GM12892 (cell line): ENCODE measurements at places on chromosomes 3 and 15.

DNA sequence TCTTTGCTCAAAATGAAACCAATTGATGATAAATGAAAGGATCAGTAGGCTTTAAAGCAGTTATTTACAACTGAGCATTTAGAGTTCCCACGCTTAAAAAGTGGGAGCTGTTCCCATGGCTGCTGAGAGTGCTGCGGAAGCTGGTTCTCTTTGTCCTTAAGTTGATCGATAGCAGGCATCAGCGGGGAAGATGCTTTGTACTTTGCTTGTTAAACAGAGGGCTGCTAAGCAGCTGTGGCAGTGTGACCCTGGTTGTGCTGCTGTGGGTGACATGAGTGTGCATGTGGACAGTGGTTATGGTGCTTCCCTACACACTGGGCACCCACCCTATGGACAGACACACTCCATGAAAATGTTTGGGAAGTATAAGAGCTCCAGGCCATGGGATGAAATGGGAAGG is 96.3 kb downstream of the PTPRG start:
- DNase-seq: no peak

DNA sequence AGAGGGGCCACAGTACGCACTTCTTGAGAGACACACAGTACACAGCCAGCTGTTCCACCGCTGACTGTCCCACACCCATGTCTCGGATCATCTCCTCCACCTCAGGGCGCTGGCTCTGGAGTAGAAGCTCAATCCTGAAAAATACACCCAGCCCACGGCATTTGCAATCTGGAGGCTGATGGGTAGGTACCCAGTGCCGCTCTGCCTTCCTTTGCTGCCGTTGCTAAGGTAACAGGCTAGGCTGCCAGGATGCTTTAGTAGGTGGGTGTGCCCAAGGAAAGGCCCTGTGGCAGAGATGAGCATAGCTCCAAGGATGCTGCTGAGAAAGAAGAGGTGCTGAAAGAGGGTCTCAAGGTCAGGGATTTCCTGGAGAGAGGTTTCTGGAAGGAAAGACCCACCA is 14.6 kb downstream of the TRAIP start:
- no peak for DNase-seq

DNA sequence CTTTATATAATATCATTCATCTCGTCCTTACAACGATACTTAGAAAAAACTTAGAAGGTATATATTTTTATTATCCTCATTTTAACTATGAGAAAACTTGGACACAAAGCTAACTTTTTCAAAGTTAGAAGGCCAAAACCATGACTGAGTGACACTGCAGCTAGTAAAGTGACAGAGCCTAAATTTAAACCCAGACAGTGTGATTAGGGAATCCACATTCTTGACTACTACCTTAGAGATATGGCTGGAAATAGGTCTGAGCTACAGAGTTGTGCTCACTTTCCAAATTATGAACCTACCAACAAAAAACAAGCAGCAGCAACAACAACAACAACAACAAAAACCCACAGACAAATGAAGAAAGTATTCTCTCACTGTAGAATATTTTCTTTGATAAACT is 236.2 kb downstream of the SCAPER start:
- DNase-seq: no peak

DNA sequence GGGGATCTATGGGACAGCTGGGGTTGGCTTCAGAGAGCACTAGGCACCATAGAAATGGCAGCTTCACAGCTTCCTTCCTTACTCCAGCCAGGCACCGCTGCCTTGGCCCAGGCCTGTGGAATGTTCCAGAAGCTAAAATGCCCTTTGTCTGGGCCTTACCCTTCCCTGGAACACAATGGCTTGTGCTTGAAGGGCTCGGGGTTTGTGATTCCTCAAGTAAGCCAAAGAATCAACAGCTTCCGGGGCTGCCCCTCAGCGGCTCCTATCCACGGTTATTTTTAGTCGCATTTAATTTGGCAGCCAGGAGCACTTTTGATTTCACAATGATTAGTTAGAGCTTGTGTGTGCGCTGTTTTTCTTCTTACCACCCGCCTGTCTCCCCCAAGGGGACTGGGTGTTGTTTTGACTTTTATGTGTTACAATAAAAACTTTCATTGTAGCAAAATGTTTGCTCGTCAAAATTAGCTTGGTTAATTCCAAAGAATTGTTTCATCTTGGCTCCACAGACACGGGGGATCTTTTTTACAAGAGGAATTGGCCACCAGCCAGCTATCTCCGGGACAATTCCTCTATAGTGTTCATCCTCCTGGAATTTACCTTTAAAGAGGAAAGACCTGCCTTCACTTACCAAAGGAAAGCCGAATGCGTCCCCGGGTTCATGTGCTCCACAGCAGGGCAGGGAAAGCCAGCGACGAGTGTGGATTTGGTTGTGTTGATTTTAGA is 73.8 kb downstream of the TLE3 start:
- no peak for DNase-seq

- DNase-seq: no peak
Measured at GRCh38 chr3:104154896-104155295, 1211.8 kb upstream of the ALCAM start.

GRCh38 chr3:4978966-4979427 is 240 bp upstream of the BHLHE40 start:
- DNase-seq: peak; percentile 74

- no peak for DNase-seq
Measured at GRCh38 chr3:122942239-122942638, 85.3 kb downstream of the SEMA5B start.

GRCh38 chr15:65796610-65797078 is 4.6 kb upstream of the DENND4A start:
- DNase-seq: no peak

- DNase-seq: no peak
Measured at GRCh38 chr3:16304061-16305010, 39.3 kb downstream of the OXNAD1 start.

DNA sequence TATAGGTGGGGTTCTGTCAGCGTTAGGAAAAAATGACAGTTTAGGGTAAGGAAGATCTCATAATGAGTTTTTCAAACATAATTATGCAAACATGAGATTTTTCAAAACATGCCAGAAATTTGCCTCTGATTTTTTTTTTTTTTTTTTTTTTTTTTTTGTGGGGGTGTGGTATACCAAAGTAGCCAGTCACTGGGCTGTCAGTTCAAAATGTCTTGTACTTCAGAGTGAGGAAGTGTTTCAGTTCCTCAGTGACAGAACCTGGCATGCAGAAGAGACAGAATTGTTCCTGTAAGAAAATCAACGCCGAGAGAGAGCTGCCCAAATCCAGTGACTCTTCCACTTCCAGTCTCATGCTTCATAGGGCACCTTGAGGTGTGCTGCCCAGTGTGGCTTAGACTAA is 9.7 kb downstream of the NCBP2 start:
- no peak for DNase-seq

- DNase-seq: no peak
Measured at GRCh38 chr3:193168931-193169330, 72.1 kb upstream of the PLAAT1 start.
